Suppressor macrophage (primary cell): ENCODE measurements at places on chromosomes 1 and 21.

GRCh38 chr1:86207323-86207722 lies 50.8 kb upstream of the COL24A1 start:
- no peak for DNase-seq

DNA sequence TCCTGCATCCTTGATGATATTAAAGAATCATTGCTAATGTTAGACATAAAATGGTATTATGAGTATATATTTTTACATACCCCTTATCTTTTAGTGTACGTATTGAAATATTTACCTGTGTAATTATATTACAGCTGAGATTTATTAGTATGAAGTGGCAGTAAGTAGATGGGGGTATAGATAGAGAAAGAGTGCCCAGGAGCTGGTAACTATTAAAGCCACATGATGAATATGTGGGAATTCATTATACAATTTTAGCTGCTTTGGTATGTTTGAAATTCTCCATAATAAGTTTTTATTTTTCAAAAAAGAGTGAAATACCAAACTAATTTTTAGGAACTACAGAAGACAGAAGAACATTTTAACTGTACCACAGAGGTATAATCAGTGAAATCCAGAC lies 339.0 kb downstream of the PLPP3 start:
- no peak for DNase-seq

GRCh38 chr1:152502496-152503180 lies 8.0 kb upstream of the LCE5A start:
- no peak for DNase-seq

DNA sequence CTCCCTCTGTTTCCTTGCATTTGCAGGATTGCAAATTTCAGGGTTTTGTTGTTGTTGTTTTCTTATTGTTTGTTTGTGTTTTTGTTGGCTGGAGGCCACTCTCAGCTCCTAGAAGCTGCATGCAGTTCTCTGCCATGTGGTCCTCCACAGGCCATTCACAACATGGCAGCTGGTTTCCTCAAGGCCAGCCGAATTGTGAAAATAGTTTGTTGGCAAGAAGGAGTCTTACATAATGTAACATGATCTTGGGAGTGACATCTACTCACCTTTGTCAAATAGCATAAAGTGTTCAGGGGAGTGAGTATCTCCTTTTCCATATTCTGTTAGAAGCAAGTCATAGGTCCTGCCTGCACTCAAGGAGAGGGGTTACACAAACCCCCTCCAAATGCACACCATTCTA lies 10.6 kb upstream of the UAP1 start:
- DNase-seq = no peak

DNA sequence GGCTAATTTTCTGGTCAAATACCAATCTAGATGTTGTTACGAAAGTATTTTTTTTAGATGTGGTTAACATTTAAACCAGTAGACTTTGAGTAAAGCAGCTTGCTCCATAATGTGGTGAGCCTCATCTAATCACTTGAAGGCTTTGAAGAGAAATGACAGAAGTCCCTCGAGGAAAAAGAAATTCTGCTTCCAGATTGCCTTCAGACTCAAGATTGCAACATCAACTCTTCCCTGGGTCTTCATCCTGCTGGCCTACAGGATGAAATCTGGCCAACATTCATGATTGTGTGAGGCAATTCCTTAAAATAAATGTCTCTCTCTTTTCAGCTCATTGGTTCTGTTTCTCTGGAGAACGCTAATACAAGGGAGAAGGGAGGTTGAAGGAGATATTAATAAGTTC lies 32.5 kb upstream of the SSX2IP start:
- no peak for DNase-seq

DNA sequence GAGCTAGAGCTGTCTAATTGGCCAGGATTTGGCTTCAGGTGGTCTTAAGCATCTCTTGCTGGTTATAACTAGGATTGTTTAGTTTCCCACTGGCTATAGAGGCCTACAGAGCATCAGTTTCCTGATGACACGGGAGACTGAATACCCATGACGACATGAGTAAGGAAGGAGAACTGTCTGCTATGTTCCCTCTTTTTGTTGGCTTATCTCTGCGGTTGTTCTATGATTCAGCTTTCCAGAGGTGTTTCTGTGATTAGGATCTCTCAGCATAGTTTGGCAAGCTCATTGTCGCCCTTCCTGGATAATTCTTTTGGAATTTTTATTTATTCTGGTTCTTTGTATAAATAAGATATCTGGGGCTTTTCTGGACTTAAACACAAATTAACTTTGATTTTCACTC lies 163.4 kb downstream of the OLFM3 start:
- no peak for DNase-seq

- no peak for DNase-seq
Measured at GRCh38 chr1:36070349-36070748, 13.5 kb upstream of the TEKT2 start.

GRCh38 chr21:26686278-26686677 lies 113.2 kb upstream of the CYYR1 start:
- DNase-seq = peak; percentile 26

- no peak for DNase-seq
Measured at GRCh38 chr1:117112047-117112717, 9.4 kb downstream of the TRIM45 start.

GRCh38 chr1:206702260-206702659 lies 17.6 kb downstream of the MAPKAPK2 start:
- DNase-seq = no peak

DNA sequence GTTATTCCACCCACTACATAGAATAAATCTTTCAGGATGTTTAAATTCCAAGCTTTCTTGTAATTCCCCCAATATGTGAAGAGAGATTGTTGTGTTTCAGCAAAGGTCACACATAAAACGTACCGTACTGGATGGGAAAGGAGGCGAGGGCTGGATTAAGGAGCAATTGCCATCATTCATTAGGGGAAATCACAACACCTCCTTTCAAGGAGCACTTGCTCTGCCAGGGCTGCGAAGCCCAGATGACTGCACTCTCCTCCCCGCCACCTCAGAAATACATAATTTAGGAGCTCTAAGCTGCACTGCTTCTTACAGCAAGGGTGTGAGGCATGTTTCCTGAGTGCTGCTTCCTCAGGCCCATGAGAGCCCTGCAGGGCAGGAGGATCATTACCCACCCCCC lies 29.6 kb downstream of the MATN1 start:
- no peak for DNase-seq

GRCh38 chr1:199279067-199279466 lies 640.2 kb downstream of the PTPRC start:
- peak; percentile 38 for DNase-seq

- no peak for DNase-seq
Measured at GRCh38 chr1:29682171-29682918, 446.0 kb downstream of the PTPRU start.

DNA sequence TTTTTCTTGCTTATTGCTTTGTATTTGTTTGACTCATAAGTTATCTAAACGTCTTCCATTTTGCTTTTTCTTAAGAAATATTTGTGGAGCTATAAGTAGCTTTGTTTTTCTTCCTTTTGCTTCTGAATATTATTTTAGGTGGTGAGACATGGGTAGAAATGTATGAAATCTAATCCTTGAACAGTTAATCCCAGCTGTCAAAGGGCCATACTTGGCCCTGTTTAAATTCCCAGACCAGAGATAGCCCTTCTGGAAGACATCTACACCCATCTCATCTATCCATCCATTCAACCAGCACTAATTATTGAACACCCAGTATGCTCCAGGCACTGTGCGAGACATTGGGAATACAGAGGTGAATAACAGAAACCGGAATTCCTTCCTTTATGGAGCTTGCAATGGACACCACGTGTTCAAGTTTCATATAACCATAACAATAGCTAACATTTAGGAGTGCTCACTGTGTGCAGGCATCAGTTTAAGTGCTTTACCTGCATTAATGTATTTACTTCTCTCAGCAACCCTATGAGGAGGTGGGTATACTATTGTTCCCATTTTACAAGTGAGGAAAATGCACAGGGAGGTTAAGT lies 8.7 kb downstream of the TACSTD2 start:
- DNase-seq = no peak

DNA sequence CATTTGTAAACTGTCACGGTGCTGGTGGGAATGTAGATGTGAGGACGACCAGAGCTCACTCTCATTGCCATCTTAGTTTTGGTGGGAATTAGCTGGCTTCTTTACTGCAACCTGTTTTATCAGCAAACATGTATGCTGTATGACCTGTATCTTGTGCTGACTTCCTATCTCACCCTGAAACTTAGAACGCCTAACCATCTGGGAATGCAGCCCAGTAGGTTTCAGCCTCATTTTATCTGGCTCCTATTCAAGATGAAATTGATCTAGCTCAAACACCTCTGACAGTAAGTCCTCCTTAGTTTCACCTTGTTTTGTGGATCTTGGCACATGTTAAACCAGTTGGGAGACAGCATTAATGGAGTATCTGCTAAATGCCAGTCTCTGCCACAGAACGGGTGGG lies 174.6 kb downstream of the HLX start:
- no peak for DNase-seq

- DNase-seq = no peak
Measured at GRCh38 chr1:1293263-1294249, 13.3 kb downstream of the SCNN1D start.

DNA sequence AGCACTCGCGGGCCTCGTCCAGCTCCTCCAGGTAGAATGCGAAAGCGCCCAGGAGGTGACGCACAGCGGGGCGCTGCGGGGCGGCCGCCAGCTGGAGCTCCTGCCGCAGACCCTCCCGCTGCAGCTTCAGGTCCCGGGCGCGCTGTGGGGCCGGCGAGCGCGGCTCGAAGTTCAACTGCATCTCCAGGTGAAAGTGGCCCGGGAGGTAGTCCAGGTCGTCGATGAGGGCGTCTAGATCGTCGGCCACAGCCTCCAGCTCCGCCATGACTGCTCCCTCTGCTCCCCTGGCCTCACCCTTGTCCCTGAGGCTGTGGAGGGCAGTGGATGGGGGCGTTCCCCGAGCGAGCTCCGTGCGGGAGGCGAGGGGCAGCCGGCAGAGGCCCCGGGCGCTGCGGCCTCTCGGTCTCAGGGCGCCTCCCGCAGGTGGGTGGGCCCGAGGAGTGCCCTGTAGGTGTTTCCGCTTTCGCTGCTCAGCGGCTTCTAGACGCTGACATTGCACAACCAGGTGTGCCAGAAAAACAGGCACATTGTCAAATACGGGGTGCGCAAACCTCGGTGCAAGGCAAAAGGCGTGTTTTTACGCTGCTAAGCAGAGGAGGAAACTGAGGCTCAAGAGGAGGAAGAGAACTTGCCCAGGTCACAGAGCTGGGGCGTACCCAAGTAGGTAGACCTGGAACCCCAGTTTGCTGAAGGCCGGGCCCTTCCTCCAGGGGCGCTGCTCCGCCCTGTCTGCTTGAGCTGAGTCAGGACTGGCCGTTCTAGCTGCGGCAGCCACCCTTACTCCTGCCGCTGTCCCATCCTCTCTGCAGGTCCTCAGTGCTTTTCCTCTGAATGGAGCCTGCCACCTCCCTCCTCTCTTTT lies at the start of gene TTC22:
TSS of gene TTC22 (minus strand) at position 425 of the 861 bp plus-strand sequence. CDS start at position 265, 160 bp downstream.
- peak; percentile 30 for DNase-seq

GRCh38 chr1:206826394-206826793 lies 39.0 kb upstream of the IL20 start:
- DNase-seq = no peak

- DNase-seq = peak; percentile 97
Measured at GRCh38 chr1:145957443-145958319, at the start of gene LIX1L. Gene LIX1L, minus strand, starts transcription at chr1:145958017. Its CDS starts 90 bp downstream, at chr1:145957927.

GRCh38 chr1:115729756-115730155 lies 38.8 kb downstream of the CASQ2 start:
- DNase-seq = peak; percentile 60

- DNase-seq = no peak
Measured at GRCh38 chr1:11316701-11317100, 43.7 kb downstream of the UBIAD1 start.

GRCh38 chr1:9629445-9630201 lies 21.9 kb upstream of the PIK3CD start:
- DNase-seq = peak; percentile 92

DNA sequence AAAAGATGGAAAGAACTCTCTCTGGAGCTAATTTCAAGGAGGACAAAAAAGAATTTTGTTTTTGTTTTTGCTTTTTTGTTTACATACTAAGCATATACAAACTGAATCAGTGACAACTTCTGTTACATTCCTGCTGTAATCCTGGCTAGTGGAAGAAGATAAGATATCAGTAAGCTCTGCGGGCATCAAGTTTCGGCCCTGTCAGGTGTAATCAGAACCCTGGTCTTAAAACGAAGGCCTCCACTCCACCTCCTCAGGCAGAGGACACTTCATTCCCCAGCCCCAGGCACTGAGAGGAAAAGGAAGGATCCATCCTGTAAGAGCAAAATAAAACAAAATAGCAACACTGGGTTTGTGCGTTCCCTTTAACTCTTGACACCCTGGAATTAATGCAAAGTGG lies 88.9 kb upstream of the ARHGAP29 start:
- no peak for DNase-seq

GRCh38 chr1:205294175-205294917 lies 27.2 kb downstream of the NUAK2 start:
- no peak for DNase-seq

DNA sequence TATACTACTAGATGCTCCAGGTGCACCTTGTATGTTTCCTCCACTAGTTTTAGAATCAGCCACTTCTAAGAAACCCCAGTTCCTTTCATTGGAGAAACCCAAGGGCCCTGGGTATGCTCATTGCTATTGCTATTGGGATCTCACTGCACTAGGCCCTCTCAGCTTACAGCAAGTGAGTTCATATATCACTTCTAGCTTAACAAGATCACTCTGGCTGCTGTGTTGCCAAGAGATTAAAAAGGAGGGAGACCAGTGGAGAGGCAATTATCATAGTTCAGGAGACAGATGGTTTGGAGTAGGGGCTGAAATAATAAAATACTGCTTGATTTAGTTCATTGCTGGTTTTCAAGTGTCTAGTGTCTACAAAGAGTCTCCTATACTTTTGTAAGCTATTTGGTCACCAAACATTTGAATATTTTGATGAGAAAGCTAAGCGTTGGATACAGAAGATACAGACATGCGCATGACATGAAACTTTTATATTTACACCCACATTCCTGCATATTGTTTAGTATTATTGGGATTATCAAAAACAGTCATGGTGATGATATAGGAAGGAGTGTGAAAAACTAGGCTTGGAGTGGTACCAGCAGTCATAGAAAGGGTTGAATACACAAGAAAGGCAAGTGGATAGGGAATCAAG lies 671.9 kb downstream of the ADGRL2 start:
- DNase-seq = no peak

DNA sequence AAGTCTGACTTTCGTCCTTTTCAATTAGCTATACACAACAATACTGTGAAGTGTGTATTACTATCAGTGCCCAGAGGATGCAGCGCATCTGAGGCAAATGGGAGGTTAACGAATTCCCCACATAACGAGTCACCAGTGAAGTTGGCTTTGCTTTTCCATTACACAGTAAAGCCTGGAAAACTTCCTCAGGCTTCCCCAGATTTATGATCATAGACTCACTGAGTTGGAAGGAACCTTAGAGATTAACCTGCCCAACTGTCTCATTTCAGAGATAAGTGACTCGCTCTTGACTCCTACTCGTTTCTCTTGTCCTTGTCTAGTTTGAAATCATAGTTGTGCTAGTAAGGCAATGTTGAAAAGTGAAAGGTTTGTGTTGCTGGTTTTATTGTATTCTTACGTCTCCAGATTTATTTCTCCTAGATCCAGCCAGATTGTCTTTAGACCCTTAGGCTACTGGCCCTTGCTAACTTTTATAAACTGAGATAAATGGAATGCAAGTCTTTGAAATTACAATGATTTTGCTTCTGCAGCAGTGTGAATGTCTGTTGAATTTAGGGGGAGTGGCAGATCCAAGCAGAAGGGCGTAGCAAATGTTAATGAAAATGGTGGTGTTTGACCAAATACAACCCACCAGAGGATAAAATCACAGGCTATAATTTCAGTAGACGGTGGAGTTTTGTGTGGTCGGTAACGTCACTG lies 17.3 kb downstream of the S1PR1 start:
- no peak for DNase-seq

- DNase-seq = no peak
Measured at GRCh38 chr1:232613752-232614381, 16.1 kb downstream of the SIPA1L2 start.
